ENCODE measurements at places on chromosomes 16 and 17.

DNA sequence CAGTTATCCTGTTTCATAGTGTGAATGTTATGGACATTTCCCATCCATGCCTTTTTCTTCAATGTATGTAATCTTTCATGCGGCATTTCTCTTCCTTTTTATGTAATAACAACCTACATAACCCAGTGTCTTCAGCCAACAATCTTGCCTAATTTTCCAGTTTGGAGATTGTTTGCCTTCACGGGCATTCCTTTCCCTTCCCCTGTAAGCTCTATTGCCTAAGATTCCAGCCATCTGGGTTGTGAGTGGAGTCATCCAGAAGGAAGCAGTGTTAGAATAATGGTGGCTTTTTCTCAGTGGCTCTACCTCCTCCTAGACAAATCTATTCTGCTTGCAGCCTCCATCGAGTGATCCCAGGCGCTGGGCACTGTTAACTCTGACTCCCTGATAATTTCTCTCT, 22.3 kb downstream of the SYCE1L start:
- DNase-seq: no peak

GRCh38 chr16:84340325-84341040, 27.9 kb upstream of the ATP2C2 start:
- DNase-seq: no peak

DNA sequence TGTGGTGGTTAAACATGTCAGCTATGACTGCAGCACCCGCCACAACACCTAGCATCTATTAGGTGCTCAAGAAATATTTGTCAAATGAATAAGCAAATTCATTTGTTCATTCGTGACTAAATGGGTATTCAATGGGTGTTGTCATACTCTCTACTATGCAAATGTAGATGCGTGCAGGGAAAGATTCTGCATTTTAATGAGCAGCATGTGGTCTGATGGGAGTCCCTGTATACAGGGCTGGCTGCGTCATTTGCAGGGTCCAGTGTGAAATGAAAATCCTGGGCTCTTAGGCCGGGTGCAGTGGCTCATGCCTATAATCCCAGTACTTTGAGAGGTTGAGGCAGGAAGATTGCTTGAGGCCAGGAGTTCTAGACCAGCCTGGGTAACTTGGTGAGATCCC, 97.5 kb downstream of the CACNG3 start:
- no peak for DNase-seq

DNA sequence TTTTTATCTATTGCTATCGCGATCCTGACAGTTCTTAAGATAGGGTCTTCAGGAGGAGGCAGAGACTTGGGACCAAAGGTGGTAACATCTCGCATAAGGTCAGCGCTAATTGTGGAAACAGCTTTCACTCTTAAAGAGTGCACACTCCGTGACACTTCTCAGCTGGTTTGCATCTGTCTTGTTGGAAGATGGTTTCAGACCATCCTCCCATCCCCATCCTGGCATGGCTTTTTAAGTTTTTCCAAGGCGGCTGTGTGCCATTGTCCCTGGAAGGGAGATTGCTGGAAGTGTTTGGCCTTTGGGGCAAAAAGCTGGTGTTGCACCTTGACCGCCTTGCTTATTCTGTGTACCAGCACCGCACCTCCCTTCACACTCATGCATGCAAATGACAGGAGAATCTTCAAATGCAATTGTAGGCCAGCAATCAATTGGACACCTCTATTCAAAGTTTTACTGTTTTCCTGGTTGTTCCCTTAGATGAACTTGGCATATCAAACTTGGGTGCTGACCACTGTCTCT, 1.5 kb downstream of the SOCS7 start:
- DNase-seq: no peak

DNA sequence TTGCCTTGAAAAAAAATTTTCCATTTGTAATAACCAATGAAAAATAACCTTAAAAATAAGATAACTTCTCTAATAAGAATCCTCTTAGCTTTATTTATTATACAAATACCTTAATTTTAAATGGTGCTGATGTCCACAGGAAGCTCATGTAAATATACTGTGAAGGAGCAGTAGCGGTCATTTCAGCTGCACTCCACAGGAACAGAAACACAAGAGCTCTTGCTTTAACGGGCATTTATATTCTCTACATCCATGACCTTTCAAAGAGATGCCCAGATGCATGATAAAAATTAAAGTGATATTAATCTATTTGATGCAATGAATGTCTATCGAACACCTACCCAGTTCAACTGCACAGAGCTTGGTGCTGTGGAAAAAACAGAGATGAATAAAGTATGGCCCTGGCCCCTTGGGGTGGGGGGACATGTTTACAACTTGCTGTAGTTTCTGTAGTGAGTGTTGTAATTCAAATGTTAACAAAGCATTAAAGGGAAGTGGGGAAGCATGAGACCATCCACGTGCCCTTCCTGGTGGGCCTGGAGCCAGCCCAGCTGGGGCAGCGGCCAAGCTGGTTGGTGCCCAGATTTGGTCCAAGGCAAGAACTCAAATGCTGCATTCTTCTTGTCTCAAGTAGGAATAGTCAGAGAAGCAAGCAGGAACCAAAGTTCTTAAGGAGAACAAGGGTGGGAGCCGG, 47.9 kb downstream of the IQCK start:
- no peak for DNase-seq

- DNase-seq: no peak
Measured at GRCh38 chr16:24973809-24974461, 41.2 kb downstream of the ARHGAP17 start.

GRCh38 chr17:18981642-18982424, 22.7 kb downstream of the FAM83G start:
- no peak for DNase-seq

- DNase-seq: no peak
Measured at GRCh38 chr16:84868328-84868727, 48.5 kb downstream of the CRISPLD2 start.
